ENCODE measurements at places on chromosomes 2 and 18. TPM values are rescaled to one million over a fixed set of nuclear protein-coding genes. Genes with fewer than 3 reads are reported as not detected.

DNA sequence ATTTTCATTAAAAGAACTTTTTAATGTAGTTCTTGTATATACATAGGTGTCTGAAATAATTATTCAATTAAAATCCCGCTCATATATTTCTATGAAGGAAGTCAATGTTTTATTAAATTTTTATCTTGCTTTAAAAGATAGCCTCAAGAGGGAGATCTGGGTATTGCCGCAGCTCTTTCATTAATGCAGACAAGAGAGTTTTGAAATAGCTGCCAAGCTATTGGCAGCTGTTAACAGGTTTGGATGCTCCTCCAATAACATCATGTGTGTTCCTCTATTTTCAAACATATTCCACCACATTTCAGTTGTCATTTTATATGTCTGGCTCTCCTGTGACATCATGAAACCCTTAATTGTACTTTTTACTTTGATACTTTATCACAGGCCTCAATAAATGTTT, 12.9 kb upstream of the NT5C1B start:
- no peak for DNase-seq
- H3K27me3 ChIP-seq, result no peaks in the 10 kb centered on the region
- H3K36me3 ChIP-seq, result no peaks in the 10 kb centered on the region

- no peaks in the 10 kb centered on the region for H3K36me3 ChIP-seq
- H3K4me3 ChIP-seq, result no peak overlapping the region
- peaks cover 20% of the 10 kb centered on the region for H3K4me1 ChIP-seq
- peaks cover 39% of the 10 kb centered on the region for H3K27me3 ChIP-seq
- no peak for DNase-seq
- H3K27ac ChIP-seq, result no peak overlapping the region
These were observed 2.2 kb downstream of the MOCOS start for GRCh38 chr18:36189486-36189885.

GRCh38 chr18:74141667-74142066, 6.0 kb downstream of the FBXO15 start:
- H3K27me3 ChIP-seq, result no peaks in the 10 kb centered on the region
- H3K4me1 ChIP-seq, result no peaks in the 10 kb centered on the region
- no peak overlapping the region for H3K27ac ChIP-seq
- no peak overlapping the region for H3K4me3 ChIP-seq
- no peaks in the 10 kb centered on the region for H3K36me3 ChIP-seq

DNA sequence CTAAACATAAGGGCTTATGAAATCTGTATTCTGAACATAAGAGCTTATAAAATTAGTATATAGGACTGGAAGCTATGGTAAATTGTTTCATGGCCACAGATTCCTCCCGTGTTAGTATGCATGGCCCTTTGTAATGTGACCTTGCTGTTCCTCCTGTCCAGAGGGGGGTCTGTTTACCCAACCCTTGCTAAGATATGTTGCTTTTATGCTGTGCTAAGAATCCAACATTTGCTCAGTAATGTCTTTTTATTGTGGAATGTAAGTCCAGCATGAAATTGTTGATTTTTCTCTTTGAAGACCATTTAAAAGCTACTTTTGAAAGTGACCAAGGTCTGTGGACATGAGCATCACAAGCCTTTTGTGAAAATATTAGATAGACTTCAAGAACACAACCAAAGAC, 485.4 kb downstream of the PARD3B start:
- H3K4me3 ChIP-seq, result no peak overlapping the region
- no peak for DNase-seq
- H3K27ac ChIP-seq, result no peak overlapping the region
- H3K27me3 ChIP-seq, result no peaks in the 10 kb centered on the region
- no peaks in the 10 kb centered on the region for H3K4me1 ChIP-seq
- H3K36me3 ChIP-seq, result no peaks in the 10 kb centered on the region

- H3K27me3 ChIP-seq, result no peaks in the 10 kb centered on the region
- no peak overlapping the region for H3K27ac ChIP-seq
- DNase-seq, result no peak
- H3K36me3 ChIP-seq, result peaks cover 33% of the 10 kb centered on the region
These were observed 56.0 kb downstream of the PARD6G start for GRCh38 chr18:80191264-80191663.

- H3K4me1 ChIP-seq, result peaks cover 30% of the 10 kb centered on the region
- peaks cover 17% of the 10 kb centered on the region for H3K27me3 ChIP-seq
- H3K27ac ChIP-seq, result no peak overlapping the region
- no peak for DNase-seq
- H3K4me3 ChIP-seq, result no peak overlapping the region
These were observed 6.4 kb upstream of the PROC start for GRCh38 chr2:127411653-127412369.

DNA sequence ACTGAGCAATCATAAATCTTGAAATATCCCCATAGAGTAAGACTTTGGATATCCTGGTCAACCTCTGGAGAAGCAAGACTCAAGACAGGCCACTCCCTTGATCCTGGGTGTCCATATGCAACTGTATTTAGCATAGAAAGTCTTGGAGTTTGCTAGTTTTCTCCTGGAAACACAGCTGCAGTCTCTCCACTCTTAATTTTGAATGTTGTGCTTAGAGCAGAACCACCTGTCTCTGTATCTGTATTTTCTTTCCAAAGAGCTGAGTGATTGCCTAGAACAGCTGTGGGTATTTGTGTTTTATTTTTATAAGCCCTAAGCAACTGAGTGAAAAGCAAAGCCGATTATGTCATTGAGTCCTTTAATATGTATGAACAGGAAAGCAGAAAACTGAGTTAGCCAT, 64.1 kb upstream of the ADAM23 start:
- H3K27me3 ChIP-seq, result no peaks in the 10 kb centered on the region
- H3K36me3 ChIP-seq, result no peaks in the 10 kb centered on the region
- H3K4me3 ChIP-seq, result no peak overlapping the region
- H3K27ac ChIP-seq, result no peak overlapping the region
- no peaks in the 10 kb centered on the region for H3K4me1 ChIP-seq
- no peak for DNase-seq

DNA sequence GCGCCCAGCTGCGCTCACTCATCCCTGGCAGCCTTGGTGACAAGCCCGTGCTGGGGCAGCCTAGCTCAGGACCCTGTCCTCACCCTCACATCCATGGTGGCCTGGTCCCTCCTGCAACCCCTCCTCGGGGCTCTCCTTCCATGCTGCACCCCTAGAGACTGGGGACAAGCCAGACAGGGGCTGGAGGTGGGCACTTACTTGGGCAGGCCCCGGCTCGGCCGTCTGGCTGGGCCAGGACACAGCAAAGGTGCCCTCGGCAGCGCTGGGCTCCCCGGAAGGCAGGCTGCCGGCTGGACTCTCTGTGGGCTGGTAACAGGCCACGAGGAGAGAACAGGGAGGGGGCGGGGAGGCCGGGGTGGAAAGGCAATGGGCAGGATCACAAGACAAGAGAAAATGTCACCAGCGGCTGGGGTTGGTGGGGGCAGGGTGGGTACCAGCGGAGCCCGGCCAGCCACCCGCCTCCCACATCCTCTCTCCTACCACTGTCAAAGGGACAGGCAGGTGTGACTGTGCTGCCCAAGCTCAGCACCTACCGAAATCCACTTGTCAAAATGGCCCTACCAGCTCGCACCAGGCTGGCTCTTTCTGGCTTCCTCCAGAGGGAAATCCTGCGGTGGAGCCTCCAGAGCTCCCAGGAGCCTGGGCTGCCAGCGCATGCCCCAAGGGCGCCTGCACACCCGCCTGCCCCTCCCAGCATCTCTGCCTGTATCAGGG, 54.7 kb downstream of the BIN1 start:
- H3K36me3 ChIP-seq, result peaks cover 98% of the 10 kb centered on the region
- no peak overlapping the region for H3K27ac ChIP-seq
- H3K4me1 ChIP-seq, result peaks cover 20% of the 10 kb centered on the region
- no peak overlapping the region for H3K4me3 ChIP-seq
- DNase-seq, result no peak

GRCh38 chr2:145739681-145740080, 1219.8 kb upstream of the ZEB2 start:
- no peaks in the 10 kb centered on the region for H3K27me3 ChIP-seq
- no peaks in the 10 kb centered on the region for H3K36me3 ChIP-seq
- H3K27ac ChIP-seq, result no peak overlapping the region
- no peaks in the 10 kb centered on the region for H3K4me1 ChIP-seq

GRCh38 chr18:67453901-67454300, 62.6 kb downstream of the DSEL start:
- no peaks in the 10 kb centered on the region for H3K36me3 ChIP-seq
- no peak overlapping the region for H3K27ac ChIP-seq
- DNase-seq, result no peak
- H3K27me3 ChIP-seq, result no peaks in the 10 kb centered on the region
- H3K4me1 ChIP-seq, result no peaks in the 10 kb centered on the region

The BOLL gene
- not detected for total RNA-seq

The ACMSD gene
- not detected for total RNA-seq

The KCNS3 gene
- 11.6 TPM for total RNA-seq

The FSIP2 gene
- 4.1 TPM for total RNA-seq
